ENCODE measurements at places on chromosomes 12 and 14.

DNA sequence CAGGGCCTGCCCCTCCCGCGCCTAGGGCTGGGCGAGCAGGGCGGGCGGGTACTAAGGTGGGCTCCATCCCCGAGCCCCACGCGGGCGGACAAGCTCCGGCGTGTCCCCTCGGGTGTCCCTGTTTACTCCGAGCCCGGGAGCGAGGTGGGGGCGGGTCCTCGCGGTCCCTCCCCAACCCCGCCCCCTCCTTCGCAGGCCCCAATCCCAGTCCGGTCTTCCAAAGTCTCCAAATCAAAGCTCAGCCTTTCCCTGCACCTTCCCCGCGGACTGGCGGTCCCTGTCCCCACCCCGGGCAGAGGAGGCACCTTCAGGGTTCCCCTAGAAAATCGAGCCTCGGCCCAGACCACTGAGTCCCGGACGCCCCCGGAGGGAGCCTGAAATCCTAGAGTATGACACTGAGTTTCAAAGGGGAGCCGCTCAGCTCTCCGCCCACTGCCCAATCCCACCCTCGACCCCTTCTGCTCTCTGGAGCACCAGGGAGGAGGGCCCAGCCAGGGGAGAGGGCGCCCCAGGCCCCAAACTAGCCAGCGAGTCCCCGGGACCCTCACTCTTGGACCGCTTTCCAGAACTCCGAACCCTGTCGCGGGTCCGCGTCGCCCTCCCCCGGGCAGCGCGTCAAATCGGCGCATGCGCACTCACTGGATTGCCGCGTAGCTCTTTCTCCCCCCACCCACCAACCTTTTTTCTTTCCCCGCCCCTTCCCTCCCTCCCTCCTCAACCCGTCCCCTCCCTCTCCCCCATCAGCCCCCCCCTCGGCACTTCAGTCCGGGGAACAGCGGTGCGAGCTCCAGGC, at the start of gene LRP1:
TSS of gene LRP1 (plus strand) at position 758 of the 793 bp plus-strand sequence. CDS start 482 bp downstream, outside the sequence.
- DNase-seq, result peak; percentile 60

DNA sequence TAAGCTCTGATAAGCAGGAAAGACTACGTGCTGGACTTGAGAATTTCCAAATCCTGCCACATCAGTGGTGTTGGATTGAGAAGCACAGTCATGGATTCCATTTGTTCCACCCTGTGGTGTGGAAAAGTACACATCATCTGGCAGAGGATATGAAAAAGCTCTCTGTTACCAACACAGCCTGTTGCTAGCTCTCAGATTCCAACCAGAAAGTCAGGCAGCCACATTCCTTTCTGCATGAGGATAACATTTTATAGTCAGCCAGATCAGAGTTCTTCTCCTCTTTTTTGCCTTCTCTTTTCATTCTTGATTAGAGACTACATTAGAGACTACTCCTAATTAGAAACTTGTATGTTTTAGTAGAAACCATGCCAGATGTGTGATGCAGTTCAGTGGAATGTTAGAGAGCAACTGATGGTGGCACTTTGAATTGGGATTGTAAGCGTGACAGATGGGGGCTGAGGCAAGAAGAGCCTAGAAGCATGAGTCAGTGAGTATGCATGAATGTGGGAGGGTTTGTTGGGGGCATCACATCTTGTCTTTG, 61.2 kb upstream of the STXBP6 start:
- no peak for DNase-seq

DNA sequence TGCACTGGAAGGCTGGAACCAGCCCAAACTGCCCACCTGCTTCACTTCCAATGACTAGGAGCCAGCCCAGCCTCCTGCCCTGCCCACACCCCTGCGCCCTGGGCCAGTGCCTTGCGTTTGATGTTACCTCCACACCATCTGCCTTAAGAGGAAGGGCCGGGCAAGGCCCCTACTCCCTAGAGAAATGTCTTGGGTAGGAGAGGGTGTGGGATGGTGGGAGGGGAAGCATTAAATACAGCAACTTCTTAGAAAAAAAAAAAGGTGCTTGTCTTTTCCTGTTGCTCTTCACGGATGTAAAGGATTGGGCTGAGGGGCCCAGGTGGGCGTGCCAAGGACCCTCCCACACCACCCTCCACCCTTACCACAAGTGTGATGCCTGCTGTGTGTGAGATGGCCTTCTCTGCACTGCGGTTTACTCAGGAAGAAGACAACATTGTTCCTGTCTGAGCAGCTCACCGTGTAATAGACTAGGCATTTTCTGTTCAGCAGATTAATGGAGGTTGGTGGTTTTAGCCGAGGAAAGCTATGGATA, 99.9 kb downstream of the NINJ2 start:
- peak; percentile 75 for DNase-seq

DNA sequence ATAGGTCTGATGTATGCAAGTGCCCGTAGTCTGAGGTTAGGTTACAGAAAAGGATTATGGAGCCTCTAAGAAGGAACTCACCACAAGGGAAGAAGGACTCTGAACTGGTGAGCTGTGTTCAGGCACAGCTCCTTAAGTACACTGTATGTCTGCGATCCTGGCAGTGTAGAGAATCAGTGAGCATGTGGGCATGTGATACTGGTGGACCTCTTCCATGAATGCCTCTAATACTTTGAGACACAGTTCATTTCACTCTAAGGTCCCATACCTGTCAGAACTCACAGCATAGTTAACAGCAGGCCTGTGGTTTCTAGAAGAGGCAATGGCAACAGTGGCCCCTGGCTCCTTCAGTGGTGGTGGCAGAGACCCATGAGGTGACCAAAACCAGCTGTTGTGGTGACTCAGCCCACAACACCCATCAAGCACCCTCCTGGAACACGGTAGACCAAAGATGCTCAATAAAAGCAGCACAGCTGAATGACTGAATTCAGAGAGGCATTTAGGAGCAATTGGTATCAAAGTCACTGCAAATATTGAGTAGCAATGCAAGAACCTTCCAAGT, 6.9 kb upstream of the OR6J1 start:
- DNase-seq, result peak; percentile 69

GRCh38 chr14:51677266-51677665, 25.6 kb downstream of the FRMD6 start:
- DNase-seq, result no peak
